ENCODE measurements at places on chromosomes 13 and 19.

GRCh38 chr13:98041081-98041820 lies 87.8 kb downstream of the IPO5 start:
- DNase-seq: no peak

- DNase-seq: no peak
Measured at GRCh38 chr13:43128504-43128961, 105.1 kb downstream of the DNAJC15 start.

DNA sequence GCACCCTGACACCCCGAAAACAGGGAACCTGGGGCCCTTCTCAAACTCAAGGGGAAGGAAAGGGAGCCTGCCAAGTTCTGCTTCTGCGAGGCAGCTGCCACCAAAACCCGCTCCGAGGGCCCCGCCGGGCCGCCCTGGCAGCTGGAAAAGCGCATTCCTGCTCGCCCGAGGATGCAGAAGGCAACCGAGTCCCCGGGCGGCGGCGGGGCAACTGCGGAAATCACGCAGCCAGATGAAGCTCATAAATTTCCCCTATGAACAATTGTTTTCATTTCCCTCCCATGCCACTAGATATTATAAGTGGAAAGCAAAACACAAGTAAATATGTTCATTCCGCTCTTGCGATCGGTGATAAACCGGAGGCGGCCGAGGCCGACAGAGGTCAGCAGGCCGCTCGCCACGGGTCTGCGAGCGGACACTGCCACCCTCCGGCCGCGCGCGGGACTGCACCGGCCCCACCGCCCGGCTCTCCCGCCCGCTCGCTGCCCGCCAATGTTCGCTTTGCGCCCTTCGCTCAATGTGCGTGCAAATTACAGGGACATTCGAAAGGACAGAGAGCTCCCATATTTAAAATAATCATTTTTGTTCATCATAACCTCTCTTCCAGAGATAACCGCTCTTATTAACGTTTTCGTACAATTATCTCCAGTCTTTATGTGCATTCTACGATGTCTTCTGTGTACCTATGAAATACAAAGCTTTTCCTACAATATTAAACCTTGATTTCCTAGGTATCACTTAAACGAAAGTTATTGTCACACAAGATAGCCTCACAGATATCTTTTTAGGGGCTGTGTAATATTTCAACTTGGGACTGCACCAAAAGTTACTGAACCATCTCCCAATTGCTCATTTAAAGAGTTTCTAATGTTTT lies 120.8 kb upstream of the ZNF507 start:
- no peak for DNase-seq

DNA sequence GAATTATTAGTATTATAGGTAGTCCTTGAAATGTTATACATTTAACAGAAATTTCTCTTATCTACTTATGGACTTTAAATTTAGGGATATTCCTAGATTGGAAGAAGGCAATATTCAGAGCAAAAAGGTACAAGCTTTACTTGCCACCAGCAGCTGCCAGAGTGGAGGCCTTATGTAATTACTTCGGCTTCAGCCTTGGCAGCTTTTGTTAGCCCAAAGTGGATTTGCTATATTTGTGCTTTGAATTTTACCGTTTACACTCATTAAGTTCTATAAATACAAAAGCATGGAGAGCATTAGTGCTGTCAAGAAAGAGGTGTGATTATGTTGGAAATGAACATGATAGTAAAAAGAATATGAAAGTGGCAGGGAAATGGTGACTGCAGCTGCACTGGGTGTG lies 319.9 kb downstream of the ATP8A2 start:
- DNase-seq: no peak

DNA sequence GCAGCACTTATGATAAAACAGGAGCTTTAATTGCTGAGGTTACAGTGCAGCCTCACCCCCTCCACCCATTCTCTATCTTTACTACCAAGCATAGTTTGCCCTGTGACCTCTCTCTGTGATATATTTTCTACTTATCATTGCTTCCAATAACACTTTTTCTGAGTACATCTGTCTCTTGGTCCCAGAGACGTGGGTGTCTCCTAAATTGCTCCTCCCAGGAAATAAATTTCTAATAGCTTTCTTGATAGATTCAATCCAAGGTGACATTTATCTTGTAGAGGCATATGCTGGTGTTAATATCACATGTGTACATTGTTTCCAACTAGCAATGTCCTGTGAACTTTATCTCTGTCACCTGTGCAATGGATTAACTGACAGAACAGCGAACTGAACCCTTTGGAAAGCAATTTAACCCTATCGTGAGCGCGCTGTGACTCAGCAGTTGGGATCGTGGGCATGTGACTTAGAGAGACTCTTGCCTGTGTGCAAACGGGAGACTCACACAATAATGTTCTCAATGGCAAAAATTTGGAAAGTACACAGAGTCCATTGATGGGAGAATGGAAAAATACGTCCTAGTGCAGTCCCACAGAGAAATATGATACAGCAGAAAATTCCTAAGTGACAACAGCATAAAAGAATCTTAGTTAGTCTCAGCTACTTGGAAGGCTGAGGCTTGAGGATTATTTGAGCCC lies 7.0 kb upstream of the MAP2K2 start:
- peak; percentile 85 for DNase-seq

DNA sequence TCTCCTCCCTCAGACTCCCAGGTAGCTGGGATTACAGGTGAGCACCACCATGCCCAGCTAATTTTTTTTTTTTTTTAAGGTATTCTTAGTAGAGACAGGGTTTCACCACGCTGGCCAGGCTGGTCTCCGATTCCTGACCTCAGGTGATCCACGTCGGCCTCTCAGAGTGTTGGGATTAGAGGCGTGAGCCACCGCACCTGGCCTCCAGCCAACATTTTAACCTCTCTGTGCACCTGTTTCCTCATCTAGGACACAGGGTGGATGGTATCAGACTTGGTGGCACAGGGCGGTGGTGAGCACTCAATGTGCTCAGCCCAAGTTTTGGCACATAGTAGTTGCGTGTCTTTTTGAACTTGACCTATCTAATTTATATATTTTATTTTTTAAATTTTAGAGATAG lies 12.5 kb downstream of the APBA3 start:
- DNase-seq: no peak

DNA sequence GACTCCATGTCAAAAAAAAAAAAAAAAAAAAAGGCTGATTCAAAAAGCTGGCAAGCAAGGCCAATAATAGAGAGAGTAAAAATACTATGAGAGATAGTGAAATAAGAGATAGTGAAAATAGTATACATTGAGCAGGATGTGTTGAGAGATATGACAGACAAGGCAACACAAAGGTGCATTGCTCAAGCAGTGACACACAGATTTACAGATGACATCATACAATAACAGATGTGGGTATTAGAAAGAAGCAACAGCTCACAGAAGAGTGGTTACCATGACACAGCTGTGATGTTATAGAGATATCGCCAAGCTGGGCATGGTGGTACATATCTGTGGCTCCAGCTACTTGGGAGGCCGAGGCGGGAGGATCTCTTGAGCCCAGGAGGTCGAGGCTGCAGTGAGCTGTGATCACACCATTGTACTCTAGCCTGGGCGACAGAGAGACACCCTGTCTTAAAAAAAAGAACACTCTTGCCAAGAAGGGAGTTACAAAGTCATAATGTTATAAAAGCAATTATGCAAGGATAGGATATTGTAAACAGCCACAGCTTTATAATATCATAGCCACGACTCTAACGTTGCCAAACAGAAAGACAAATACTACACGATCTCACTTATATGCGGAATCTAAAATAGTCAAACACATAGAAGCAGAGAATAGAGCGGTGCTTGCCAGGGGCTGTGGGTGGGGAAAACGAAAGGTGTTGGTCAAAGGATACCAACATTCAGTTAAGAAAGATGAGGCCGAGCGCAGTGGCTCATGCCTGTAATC lies 10.3 kb downstream of the TNFSF9 start:
- peak; percentile 65 for DNase-seq

DNA sequence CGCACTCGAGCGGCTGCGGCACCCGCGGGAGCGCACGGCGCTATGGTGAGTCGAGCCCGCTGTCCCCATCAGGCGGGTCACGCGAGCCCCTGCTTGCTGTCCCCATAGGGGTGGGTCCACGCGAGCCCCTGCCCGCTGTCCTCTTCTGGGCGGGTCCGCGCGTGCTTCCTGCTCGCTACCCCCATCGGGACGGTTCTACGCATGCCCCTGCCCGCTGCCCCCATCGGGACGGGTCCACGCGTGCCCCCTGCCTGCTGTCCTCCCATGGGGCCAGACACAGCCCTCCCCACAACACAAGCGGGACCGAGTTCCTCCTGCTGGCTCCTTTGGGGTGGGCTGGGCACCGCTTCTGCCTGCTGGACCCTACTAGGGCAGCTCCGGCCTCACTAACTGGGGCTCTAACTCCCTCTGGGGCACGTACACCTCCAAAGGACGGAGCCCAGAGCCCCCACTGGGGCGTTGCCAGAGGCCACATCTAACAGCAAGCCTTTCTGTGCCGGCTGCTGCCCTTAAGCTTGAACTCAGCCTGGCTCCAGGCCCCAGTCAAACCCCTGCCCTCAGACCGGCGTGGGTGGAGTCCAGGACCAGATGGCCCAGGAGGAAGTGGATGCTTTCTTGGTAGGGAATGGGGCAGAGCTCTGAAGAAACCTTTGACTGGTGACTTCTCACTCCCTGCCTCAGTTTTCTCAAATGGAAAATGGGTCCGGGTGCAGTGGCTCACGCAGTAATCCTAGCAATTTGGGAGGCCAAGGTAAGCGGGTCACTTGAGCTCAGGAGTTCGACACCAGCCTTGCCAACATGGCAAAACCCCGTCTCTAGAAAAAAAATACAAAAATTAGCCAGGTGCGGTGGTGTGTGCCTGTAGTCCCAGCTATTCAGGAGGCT lies 722 bp downstream of the COLGALT1 start:
- DNase-seq: peak; percentile 77

- DNase-seq: no peak
Measured at GRCh38 chr13:79918620-79919019, 422.3 kb downstream of the SPRY2 start.

DNA sequence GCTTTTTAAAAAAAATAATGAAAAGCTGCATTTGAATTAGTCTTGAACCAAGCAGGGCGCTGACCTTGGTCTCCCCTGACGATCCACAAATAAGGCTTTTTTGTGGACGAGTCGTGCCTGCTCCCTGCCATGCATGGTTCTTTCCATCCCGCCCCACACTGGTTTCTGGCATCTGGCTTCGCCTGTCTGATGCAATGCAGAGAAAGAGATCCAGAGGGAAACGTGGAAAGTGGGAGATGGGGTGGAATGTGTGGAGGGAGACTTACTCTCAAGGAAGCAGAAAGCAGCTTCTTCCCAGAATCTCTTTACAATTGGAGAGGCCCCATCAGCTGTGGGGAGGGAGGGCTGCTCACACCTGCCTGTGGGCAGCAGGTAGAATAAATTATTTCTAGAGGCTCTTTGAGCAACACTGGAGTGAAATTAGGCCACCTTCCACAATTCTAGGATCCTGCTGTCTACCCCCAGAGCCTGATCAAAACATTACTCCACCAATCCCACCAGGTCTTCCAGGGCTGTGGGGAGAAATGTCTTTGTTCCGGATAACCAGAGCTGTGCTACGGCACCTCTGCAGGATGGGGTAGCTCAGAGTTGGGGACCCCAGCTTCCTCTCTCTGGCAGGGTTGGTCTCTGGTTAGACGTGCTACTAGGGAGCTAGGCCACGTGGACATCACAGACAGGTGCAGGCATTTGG lies 183.5 kb downstream of the UQCRFS1 start:
- no peak for DNase-seq

GRCh38 chr19:32581705-32582179 lies 752 bp downstream of the PDCD5 start:
- peak; percentile 30 for DNase-seq

- no peak for DNase-seq
Measured at GRCh38 chr19:48378194-48378570, 13.2 kb downstream of the KDELR1 start.

GRCh38 chr19:31589109-31589508 lies 239.9 kb upstream of the TSHZ3 start:
- DNase-seq: no peak

GRCh38 chr19:42254089-42254849 lies 659 bp downstream of the ERF start:
- DNase-seq: peak; percentile 50

GRCh38 chr13:38636761-38637160 lies 50.1 kb upstream of the FREM2 start:
- no peak for DNase-seq

- DNase-seq: no peak
Measured at GRCh38 chr13:73859841-73860240, 274.4 kb downstream of the KLF12 start.

DNA sequence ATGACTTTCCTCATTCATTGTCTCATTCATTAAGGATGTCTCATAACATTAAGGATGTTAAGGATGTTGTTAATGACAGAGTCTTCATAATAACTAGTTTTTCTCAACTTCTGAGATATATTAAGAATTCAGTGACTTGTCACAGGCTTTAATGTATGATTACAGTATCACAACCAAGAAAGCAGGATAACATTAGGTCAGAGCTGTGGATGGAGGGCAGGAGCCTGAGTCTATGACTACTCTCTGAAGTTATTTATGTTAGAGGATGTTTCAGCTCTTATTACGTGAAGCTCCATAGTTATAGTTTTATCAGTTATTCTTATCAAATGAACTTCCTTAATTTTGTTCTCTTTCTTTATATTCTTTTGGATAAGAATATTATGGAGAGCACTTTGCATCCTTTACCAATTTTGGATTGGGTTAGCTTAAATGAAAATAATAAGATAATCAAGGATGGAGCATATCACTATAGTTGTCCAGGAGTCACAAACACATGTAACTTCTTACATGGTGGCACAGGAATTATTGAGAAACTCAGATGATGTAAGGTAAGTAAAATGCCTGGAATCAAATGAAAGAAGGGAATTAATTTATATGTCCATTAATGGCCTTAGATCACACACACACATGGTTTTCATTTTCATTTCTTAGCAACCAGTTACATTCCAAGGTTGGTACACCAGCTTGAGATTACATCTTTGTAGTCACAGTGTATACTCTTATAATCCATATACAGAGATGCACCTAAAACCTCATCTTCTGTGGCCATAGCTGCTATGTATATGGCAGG lies 57.0 kb downstream of the SLC10A2 start:
- DNase-seq: no peak

DNA sequence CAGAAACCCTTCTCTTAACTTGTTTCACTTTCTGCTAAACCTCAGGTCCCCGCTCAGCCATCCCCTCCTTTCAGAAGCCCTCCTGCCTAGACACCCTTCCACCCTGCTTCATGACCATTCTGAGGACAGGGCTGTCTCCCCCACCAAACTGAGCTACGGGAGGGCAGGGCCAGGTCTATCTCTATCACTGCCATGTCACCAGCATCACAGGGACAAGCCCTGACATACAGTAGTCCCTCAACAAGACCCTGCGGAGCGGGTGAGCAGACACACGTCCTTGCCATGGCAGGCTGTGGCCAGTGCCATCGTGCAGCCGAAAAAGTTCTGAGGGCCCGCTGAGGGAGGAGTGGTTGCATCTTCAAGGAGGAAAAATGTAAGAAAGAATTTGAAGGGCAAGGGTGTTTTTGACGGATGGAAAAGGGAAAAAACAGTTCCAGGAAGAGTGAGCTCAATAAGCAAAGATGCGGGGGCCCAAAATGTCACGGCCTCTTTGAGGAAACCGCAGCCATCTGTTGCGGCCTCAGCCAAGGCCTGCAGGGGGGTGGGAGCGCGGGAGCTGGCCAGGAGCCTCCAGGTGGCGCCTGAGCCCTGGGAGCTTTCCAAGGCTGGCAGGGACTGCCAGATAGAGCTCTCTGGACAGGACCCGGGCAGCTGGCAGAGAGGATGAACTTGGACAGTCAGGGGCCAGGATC lies 8.1 kb downstream of the PTGIR start:
- DNase-seq: peak; percentile 26

Measured in HCEC 1CT (cell line).